ENCODE measurements at places on chromosomes 5 and 9. TPM values are rescaled to one million over a fixed set of nuclear protein-coding genes. Genes with fewer than 3 reads are reported as not detected.

The BSPRY gene
- not detected for total RNA-seq

The FOXD4L4 gene
- total RNA-seq = 0.13 TPM

The CHSY3 gene
- 3.0 TPM for total RNA-seq

The ZNF354C gene
- total RNA-seq = 4.9 TPM

The RETREG1 gene
- total RNA-seq = not detected

The SPATA31D4 gene
- not detected for total RNA-seq

The C5orf47 gene
- not detected for total RNA-seq

The RFESD gene
- total RNA-seq = 1.2 TPM

The GCNT1 gene
- total RNA-seq = 6.3 TPM

The N4BP3 gene
- 22.2 TPM for total RNA-seq

The PCAT7 gene
- total RNA-seq = not detected

The DRD1 gene
- total RNA-seq = not detected

The SPAG8 gene
- not detected for total RNA-seq

The INSL6 gene
- total RNA-seq = not detected

The KIF27 gene
- total RNA-seq = 1.9 TPM

The DMGDH gene
- 0.76 TPM for total RNA-seq

The MSMP gene
- total RNA-seq = 187 TPM

The CTXN3 gene
- total RNA-seq = not detected

The PTCD2 gene
- total RNA-seq = 2.3 TPM

The MZB1 gene
- not detected for total RNA-seq

The DUSP1 gene
- 84.5 TPM for total RNA-seq

The ZNF883 gene
- 0.38 TPM for total RNA-seq

The PCDHB11 gene
- total RNA-seq = 0.13 TPM

The SV2C gene
- under 0.01 TPM for total RNA-seq

The ZNF658 gene
- 5.0 TPM for total RNA-seq

The SHROOM1 gene
- total RNA-seq = 1.5 TPM

The HARS2 gene
- total RNA-seq = 23.3 TPM

The C9orf72 gene
- total RNA-seq = 5.3 TPM

The TEX48 gene
- total RNA-seq = not detected

The ADAMTS16 gene
- not detected for total RNA-seq

The SLC34A1 gene
- total RNA-seq = not detected

The LHX3 gene
- total RNA-seq = not detected

The ISCA1 gene
- 21.4 TPM for total RNA-seq

The SLC45A2 gene
- under 0.01 TPM for total RNA-seq

The PCDHB8 gene
- 0.38 TPM for total RNA-seq

The ARSI gene
- total RNA-seq = not detected

The EPB41L4A gene
- total RNA-seq = 27.6 TPM

The CATSPER3 gene
- total RNA-seq = 0.13 TPM

The MEF2C gene
- 118 TPM for total RNA-seq

The HTR4 gene
- total RNA-seq = not detected

The ISL1 gene
- not detected for total RNA-seq

The PCDHGA9 gene
- total RNA-seq = 1.4 TPM

The AGTPBP1 gene
- total RNA-seq = 19.9 TPM

The PDCD1LG2 gene
- total RNA-seq = 0.51 TPM

The LCN9 gene
- total RNA-seq = not detected

The CIZ1 gene
- 18.3 TPM for total RNA-seq

The FOXD1 gene
- total RNA-seq = 0.13 TPM

The PCDHGA11 gene
- total RNA-seq = 4.0 TPM

The PDE6A gene
- under 0.01 TPM for total RNA-seq

The TUSC1 gene
- 7.6 TPM for total RNA-seq

The PARP8 gene
- total RNA-seq = 0.39 TPM

The RAB24 gene
- total RNA-seq = 8.1 TPM

The TMEFF1 gene
- total RNA-seq = 12.9 TPM

The KIF4B gene
- total RNA-seq = 0.26 TPM

The CCL28 gene
- total RNA-seq = 2.1 TPM

The CACFD1 gene
- total RNA-seq = 15.2 TPM

The PALM2AKAP2 gene
- total RNA-seq = under 0.01 TPM
